ENCODE measurements at places on chromosomes 16 and 17.

- no peak for DNase-seq
Measured at GRCh38 chr17:14760719-14761411, 460.0 kb downstream of the HS3ST3B1 start.

DNA sequence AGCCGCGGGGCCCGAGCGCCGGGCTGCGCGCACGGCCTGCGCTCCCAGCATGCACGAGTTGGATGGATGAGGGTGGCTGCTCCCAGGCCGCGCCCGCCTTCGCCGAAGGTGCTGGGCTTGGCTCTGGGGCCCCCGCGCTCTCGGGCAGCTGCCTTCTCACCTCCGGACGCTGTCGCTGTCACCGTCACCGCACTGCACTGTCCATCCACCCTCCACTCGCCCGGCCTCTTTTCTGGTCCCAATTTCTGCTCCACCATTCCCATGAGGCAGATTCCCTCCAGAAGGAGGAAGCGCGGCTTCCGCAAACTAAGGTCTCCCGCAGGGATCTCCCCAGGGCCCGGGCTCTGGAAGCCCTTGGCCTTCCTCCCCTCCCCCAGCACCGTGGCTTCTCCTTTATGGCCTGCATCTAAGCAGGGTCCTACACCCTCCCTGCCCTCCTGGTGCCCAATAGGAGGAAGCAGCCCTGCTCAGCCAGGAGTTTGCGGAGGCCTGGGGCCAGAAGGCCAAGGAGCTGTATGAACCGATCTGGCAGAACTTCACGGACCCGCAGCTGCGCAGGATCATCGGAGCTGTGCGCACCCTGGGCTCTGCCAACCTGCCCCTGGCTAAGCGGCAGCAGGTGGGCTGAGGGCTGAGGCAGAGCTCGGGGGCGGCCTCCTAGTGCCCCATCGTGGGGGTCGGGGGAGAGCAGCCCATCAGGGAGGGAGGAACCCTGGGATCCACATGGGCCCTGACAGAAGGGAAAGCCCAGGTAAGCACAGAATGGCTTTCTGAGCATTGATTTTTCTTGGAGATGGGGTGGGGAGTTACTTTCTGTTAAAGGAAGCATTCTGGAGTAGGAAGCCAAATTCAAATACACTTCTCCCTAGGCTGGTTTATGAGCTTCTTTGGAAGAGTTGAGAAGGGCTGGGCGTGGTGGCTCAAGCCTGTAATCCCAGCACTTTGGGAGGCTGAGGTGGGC, 899 bp downstream of the ACE start:
- DNase-seq = no peak

- DNase-seq = no peak
Measured at GRCh38 chr17:21029036-21029435, 13.8 kb downstream of the USP22 start.

DNA sequence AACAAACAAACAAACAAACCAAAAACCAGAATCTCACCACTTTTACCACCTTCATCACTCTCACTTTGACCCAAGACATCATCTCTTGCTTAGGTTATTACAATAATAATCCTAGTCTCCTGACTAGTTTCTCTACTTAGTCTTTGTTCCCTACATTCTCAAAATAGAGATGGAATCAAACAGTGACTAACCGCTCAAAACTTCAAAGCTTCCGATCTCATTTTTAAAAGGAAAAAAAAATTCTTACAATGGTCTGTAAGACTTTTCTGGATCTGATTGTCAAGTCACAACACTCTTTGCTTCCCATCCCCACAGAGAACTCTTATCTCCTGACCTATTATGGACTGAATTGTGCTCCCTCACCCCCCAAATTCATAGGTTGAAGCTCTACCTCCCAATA, 60.9 kb downstream of the SPAG9 start:
- no peak for DNase-seq

- no peak for DNase-seq
Measured at GRCh38 chr17:4785311-4786105, 656 bp downstream of the VMO1 start.

GRCh38 chr16:76963614-76964315, 227.2 kb upstream of the MON1B start:
- DNase-seq = no peak

- no peak for DNase-seq
Measured at GRCh38 chr17:34613064-34614019, 34.0 kb downstream of the TMEM132E start.

DNA sequence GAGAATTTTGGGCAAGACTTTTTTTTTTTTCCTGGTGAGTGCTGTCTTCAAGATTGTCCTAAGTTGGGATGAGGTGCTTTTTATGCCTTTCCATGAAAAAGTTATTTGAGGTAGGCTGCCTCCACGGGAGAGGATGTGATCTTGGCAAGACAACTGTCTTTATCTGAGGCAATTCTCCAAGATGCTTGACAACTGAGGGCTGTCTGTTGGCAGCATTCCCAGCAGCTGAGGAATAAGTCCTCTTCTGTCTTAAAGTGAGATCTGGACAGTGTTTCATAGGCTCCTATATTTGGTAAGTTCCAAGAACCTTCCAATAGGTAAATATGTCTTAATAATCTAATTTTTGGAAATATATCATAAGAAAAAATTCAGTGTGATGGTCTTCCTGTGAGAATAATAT, 662.0 kb downstream of the CDH11 start:
- DNase-seq = no peak

DNA sequence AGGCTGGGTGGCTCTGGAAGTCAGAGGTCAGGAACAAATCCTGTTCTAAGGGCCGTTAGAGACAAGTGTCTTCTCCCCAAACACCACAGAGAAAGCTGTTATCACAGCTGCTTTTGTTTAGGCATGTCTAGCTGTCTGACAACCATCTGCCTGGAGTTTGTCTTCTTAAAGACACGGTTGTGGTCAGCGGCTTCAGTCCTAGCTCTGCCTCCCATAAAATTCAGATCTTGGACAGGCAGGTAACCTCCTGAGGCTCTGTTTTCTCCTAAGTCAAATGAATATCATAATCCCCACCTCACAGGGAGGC, 2.3 kb upstream of the ITGA3 start:
- DNase-seq = no peak
